ENCODE measurements at places on chromosomes 7 and 10.

GRCh38 chr7:39539816-39540215 is 26.4 kb upstream of the YAE1 start:
- no peak for DNase-seq

DNA sequence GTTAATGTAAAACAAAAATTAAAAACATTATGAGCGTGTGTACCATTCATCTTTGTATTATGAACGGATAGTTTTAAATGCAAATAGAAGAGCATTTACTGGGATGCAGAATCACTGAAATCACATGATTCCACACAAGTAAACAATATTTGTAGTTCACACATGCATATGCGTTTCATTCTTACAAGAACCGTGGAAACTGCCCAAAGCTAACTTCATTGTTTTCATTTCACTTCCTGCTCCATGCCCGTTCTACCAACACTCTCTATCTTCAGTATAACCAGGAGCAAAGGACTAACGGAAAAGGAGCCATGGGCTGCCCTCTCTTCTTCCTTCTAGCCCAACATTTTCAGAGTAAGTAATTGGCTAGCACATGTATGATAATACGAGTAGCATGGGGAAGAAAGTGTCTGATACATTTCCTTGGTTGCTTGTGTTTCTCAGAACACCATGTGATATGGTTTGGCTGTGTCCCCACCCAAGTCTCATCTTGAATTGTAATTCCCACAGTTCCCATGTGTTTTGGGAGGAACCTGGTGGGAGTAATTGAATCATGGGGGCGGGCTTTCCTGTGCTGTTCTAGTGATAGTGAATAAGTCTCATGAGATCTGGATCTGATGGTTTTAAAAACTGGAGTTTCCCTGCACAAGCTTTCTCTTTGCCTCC is 38.8 kb downstream of the ZNF783 start:
- DNase-seq: no peak

DNA sequence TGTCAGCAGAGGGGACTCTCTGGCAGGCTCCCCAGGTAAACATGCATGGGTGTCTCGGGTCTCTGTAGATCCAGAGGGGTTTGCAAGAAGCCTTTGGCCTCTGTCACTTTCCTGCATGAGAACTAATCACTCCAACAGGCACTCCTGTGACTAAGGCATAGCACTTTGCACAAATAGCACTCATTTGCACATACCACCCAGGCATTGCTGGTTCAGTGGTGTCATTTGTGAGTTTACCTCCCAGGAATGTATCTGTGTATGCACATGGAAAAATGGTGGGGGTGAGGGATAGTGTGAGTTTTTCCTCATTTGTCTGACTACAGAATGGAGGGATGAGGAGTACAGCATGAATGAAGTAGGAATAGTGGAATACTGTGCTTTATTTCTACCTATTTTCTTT is 39.5 kb downstream of the CNNM1 start:
- no peak for DNase-seq

GRCh38 chr10:77319557-77319956 is 318.1 kb downstream of the KCNMA1 start:
- no peak for DNase-seq

GRCh38 chr10:102919992-102920739 is 2.1 kb downstream of the CNNM2 start:
- no peak for DNase-seq

- DNase-seq: no peak
Observed at GRCh38 chr10:133258066-133258817, 18.4 kb downstream of the ADAM8 start.

GRCh38 chr7:37786741-37787569 is 61.4 kb upstream of the NME8 start:
- DNase-seq: no peak

DNA sequence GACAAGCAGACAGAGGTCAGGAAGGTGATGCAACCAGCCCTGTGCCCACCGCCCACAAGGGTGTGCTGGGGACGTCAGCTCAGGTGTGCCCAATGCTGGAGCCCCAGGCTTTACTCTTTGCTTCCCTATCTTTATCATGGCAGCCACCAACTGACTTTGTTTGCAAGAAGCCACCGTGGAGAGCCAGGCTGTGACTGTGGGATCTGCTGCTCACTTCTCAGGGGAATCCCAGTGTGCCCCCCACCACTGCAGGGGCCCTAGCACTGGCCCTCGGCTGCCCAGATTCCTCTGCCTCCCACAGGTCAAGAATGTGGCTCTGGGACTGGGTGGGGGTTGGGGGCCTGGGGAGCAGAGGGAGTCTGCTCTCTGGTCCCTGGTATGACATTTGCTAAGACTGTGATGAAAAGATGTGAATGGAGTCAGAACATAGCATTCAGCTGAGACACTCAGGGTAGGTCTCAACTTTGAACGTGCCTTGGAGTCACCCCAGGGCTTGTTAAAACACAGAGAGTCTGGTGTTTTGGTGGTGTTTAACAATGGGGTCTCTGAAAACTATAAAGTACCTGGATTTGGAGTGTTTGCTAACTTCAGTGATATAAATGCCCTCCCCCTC is 47.3 kb downstream of the ARHGAP22 start:
- DNase-seq: no peak

DNA sequence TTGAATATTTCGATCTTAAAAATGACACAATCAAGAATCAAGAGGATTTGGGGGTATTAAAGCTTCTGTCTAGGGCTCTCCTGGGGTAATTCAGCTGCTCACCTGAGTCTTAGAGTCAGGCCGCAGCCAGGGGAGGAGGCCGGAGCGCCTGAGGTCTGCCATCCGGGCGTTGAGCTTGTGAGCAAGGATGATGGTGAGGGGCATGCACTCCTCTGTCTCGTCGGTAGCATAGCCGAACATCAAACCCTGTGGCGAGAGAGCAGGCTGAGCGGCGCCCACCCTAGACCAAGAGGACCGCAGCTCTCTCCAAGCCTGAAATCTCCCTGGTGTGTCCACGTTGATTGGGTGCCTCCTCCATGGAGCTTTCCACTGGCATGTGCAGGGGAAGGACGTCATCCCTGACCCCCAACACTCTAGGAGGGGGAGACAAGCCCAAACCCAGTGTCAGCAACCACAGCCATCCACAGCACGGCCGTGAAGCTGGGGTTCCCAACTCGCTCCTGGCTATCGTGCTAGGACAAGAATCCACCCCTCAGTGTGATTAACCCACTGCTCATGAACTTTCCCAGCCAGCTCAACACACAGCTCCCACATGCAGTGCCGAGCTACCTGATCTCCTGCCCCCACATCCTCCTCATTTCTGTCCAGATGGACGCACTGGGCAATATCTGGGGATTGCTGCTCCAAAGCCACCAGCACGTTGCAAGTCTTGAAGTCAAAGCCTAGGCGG is 9.2 kb downstream of the MAT1A start:
- DNase-seq: no peak

DNA sequence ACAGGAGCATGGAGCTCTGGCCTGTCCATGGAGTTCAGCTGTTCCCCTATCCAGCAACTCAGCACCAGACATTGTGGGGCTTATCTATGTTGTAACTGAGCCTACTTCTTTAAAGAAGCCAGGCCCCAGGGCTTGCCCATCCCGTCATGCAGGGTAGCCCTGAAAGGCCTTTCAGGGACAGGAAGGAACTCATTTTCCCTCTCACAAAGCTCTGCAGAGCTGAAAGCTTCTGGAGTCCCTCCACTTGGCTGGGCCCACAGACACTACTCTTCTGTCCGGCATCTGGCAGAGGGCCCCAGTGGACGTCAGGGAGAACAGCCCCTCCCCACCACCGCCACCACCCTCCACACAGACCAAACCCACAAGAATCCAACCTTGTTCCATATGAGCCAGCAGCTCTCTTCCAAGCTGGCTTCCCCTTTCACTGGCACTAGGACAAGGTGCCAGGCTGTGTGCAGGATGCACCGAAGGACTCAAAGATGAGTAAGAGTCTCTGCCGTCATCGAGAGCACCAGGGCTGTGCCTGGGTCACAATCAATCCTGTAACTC is 33.1 kb downstream of the DENND2A start:
- DNase-seq: no peak

- no peak for DNase-seq
Observed at GRCh38 chr7:54960517-54960916, 58.3 kb upstream of the EGFR start.

DNA sequence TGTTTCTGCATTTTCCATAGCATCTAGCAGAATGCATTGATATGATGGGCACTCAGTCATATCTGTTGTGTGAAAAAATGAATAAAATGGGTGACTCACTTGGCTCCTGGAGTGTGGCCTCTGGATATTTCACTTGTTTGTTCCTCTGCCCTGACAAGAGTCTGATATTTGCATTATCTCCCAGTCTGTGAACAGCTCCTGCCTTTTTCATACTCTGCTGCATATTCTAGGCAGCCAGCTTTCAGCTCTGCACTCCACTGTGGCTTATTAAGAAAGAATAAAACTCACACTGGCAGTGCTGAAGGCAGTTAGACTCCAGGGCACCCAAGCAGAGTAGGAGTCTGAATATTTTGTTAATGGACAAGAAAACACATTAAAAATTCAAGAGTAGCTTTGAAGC is 623.9 kb downstream of the SORCS1 start:
- no peak for DNase-seq

GRCh38 chr7:70325509-70326101 is 727.3 kb downstream of the AUTS2 start:
- no peak for DNase-seq

DNA sequence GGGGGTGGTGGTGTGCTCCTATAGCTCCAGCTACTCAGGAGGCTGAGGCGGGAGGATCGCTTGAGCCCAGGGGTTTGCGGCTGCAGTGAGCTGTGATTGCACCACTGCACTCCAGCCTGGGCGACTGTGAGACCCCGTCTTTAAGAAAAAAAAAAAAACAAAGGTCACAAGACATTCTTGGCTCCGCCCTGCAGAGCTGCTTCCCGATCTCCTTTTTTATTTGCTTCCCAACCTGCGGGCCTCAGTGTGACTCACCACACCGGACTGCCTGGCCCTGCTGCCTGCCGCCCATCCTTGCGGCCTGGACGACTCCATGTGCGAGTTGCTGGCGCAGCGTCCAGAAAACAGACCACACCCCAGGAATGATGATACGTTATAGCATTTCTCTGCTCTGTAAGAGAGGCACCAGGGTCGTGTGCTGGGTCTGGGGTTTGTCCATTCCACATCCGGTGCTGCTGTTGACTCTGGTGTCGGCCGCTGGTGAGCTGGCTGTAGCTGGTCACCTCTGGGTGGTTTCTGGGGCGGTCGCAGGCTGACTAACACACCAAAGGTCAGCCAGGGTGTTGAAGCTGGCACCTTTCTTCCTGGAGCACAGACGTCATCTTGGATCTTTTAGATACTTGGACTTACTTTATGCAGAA is 123.6 kb downstream of the TCF7L2 start:
- DNase-seq: no peak

DNA sequence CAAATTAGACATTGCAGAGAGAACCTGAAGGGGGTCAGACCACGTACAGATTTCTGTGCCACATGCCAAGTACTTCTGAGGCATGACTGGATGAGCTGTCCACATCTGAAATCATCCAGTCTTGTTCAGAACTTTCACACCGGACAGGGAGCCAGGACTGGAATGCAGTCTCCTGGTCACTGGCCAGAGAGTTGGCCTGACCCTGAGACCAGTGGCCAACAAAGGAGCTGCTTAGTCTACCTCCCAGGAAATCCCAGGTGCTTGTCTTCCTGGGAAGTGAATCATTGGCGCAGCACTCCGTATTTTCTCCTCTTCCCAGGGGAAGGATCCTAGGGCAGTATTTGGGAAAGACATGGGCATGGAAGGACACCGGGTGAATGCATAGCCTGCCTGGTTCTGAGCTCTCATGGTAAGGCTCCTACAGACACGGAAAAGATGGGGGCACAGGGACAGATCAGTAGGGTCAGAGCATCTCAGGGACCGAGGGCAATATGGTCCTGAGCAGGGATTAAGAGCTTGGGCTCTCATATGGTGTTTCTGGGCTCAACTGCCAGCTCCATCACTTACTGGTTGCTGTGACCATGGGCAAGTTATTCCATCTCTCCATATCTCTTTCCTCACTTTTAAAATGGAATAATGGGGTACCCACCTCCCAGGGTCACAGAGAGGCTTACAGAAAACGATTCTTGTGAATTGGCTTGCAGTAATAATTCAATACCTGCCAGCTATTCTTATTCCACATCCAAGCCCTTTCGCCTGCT is 1.3 kb upstream of the SCD start:
- DNase-seq: no peak

GRCh38 chr10:51596695-51597094 is 102.7 kb downstream of the CSTF2T start:
- no peak for DNase-seq

DNA sequence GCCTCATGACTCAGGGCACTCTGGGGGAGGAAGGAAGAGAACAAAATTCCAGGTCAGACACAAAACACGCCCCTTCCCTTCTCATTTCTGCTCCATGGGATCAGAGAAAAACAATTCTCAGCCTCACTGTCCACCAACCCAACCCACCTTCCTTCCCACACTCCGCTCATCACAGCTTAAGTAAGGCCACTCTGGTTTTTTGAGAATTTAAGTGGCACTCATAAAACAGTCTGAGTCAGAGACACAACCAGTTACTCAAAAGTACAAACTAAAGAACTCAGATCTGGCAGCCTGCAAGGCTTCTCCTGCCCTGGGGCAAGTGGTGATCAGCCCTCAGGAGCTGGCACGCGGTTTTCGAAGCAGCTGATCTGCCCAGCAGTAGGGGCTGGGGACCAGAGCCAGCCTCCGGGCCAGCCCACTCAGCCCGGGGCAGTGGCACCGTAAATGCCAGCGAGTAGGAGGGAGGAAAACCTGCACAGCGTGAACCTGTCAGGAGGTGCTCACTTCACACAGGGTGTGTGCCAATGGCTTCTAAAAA is 39.1 kb upstream of the ABLIM1 start:
- DNase-seq: no peak

DNA sequence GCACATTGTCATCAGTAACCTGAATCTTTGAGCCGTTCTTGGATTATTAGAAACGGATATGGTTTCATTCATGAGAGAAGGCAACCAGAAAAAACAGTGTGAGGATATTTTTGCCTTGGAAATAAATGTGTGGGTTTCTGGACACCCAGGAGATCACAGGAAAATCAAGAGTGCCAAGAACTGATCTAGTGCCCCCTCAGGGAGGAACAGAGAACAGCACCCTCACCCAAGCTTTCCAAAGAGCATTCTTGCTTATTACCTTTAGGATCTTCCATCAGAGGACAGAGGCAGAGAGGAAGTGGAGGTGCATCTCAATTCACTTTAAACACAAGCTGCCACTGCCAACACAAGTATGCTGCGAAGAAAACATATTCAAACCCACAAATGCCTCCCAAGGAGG is 851.5 kb upstream of the COBL start:
- DNase-seq: no peak

DNA sequence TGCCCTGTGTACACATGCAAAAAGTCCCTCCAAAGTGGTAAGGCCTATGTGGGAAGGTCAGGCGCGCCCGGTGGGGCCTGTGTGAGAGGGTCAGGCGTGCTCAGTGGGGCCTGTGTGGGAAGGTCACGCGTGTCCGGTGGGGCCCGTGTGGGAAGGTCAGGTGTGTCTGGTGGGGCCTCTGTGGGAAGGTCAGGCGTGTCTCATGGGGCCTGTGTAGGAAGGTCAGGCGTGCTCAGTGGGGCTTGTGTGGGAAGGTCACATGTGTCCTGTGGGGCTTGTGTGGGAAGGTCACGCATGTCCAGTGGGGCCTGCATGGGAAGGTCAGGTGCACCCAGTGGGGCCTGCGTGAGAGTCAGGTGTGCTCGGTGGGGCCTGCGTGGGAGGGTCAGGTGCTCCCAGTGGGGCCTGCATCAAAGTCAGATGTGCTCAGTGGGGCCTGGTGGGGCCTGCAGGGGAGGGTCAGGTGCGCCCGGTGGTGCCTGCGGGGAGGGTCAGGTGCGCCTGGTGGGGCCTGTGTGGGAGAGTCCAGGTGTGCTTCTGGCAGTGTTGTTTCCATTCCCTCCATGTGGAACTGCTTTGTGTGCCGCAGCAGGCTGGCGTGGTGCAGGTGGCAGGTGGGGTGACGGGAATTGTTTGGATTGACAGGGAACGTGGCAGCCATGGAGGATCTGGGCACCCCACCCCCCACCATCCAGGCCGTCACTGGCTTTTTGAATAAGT is 15.4 kb downstream of the LRRC27 start:
- no peak for DNase-seq
